Anterior cingulate cortex (tissue), 58 donors: ENCODE measurements at places on chromosomes 12 and 14.

- no peak for DNase-seq
Observed at GRCh38 chr14:61462566-61463193, 141.3 kb downstream of the PRKCH start.

GRCh38 chr12:102961466-102961855, 4.0 kb downstream of the ASCL1 start:
- no peak for DNase-seq

GRCh38 chr12:51217133-51217967, 512 bp downstream of the POU6F1 start:
- DNase-seq, result peak; percentile 29

GRCh38 chr12:47391566-47391965, 311.8 kb upstream of the AMIGO2 start:
- DNase-seq, result no peak
